Epithelial cell of umbilical artery (primary cell): ENCODE measurements at places on chromosomes 3 and 15. TPM values are rescaled to one million over a fixed set of nuclear protein-coding genes. Genes with fewer than 3 reads are reported as not detected.

The MAPKAPK3 gene
- total RNA-seq, result 20.7 and 25.7 TPM in 2 replicates

The TMEM207 gene
- not detected in 2 replicates for total RNA-seq

The MAGEL2 gene
- total RNA-seq, result 0.15 and 0.32 TPM in 2 replicates

The TM4SF18 gene
- 48.7 and 164 TPM in 2 replicates for total RNA-seq

The EHD4 gene
- total RNA-seq, result 127 and 135 TPM in 2 replicates

The PRR23E gene
- total RNA-seq, result not detected in 2 replicates

The CEP19 gene
- 1.9 and 4.3 TPM in 2 replicates for total RNA-seq

The NPAP1 gene
- not detected in 2 replicates for total RNA-seq

The ERICH6 gene
- total RNA-seq, result not detected in 2 replicates

The STRC gene
- 0.46 TPM in 1 of 2 replicates, not detected in the other for total RNA-seq

The CRYGS gene
- total RNA-seq, result 0.65 and 1.5 TPM in 2 replicates

The IQCH gene
- 0.32 and 1.1 TPM in 2 replicates for total RNA-seq

The MORC1 gene
- total RNA-seq, result not detected in 2 replicates

The TLR9 gene
- total RNA-seq, result not detected in 2 replicates

The HIGD2B gene
- total RNA-seq, result not detected in 2 replicates

The CHRM5 gene
- total RNA-seq, result not detected in 2 replicates

The PLCB2 gene
- 3.9 and 7.8 TPM in 2 replicates for total RNA-seq

The MUC20 gene
- total RNA-seq, result not detected in 2 replicates

The GP9 gene
- total RNA-seq, result 0.32 TPM in 1 of 2 replicates, not detected in the other

The MAP2K5 gene
- total RNA-seq, result 2.7 and 3.6 TPM in 2 replicates

The TP63 gene
- total RNA-seq, result not detected in 2 replicates

The SV2B gene
- not detected in 2 replicates for total RNA-seq

The UTS2B gene
- total RNA-seq, result under 0.01 and 0.46 TPM in 2 replicates
